CD8-positive, alpha-beta memory T cell (primary cell): ENCODE measurements at places on chromosomes 1 and 21.

GRCh38 chr1:247459507-247459906, 1.6 kb upstream of the OR2B11 start:
- no peak for DNase-seq

DNA sequence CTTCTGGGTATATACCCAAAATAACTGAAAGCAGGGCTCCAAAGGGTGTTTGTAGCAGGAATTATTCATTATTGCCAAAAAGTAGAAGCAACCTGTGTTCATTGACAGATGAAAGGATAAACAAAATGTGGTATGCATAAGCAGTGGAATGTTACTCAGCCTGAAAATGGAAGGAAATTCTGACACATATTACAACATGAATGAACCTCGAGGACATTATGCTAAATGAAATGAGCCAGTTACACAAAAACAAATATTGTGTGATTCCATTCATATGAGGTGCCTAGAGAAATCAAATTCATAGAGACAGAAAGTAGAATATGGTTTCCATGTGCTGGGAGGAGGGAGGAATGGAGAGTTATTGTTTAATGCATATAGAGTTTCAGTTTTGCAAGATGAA, 86.3 kb upstream of the ARTN start:
- DNase-seq: no peak

- no peak for DNase-seq
Measured at GRCh38 chr1:162019006-162019405, 4.7 kb downstream of the OLFML2B start.

DNA sequence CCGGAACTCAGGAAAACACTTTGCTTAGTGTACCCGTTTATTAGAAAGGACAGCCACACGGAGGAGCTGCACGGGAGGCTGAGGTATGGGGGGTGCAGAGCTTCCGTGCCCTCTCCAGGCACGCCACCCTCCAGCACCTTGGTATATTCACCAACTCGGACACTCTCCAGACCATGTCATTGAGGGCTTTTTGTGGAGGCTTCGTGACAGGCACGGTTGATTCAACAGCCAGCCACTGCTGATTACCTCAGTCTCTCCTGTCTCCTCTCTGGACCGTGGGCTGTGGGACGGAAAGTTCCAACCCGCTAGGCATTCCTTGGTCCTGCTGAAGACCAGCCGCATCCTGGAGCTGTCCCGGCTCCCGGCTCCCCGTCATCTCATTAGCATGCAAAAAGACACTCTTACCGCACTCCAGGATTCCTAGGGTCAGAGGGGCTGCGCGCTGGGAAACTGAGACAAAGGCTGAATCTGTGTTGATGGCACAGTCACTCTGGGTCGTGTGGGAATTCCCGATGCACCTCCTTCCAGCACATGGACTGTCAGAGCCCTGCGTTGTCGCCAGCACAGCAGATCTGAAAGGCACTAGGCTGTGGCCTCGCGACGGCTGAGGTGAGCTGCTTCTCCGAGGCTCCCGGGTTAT, 65.6 kb downstream of the PRKCZ start:
- DNase-seq: no peak

GRCh38 chr1:161066694-161067093, 3.0 kb downstream of the ARHGAP30 start:
- DNase-seq: no peak

GRCh38 chr1:245091171-245091621, 63.6 kb upstream of the KIF26B start:
- no peak for DNase-seq

- DNase-seq: no peak
Measured at GRCh38 chr1:165116732-165117131, 239.8 kb downstream of the LMX1A start.

GRCh38 chr1:157367091-157367739, 185.1 kb downstream of the FCRL5 start:
- DNase-seq: no peak

GRCh38 chr1:62144238-62144831, 50.3 kb upstream of the L1TD1 start:
- DNase-seq: no peak

- DNase-seq: no peak
Measured at GRCh38 chr1:62050165-62050564, 144.5 kb upstream of the L1TD1 start.

GRCh38 chr1:150601540-150601939, 22.1 kb upstream of the MCL1 start:
- DNase-seq: no peak

GRCh38 chr1:184048561-184049240, 2.8 kb upstream of the TSEN15 start:
- no peak for DNase-seq

DNA sequence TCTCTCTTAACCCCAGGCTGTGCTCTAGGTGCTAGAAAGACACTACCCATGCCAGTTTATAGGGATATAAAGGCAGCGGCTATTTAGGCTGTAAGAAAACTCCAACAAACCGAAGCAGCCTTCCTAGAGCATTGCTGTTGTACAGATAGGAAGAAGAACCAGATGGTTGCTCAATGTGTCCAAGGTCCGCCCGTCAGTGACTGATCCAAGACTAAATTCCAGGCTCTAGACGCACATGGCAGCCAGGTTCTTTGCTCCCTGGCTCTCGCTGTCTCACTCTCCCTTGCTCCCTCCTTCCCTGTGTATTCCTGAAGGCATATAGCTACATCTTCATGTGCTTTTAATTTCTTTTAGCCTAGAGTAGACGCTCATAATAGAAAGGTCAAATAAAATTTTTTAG, 303.4 kb downstream of the KIF26B start:
- DNase-seq: no peak

DNA sequence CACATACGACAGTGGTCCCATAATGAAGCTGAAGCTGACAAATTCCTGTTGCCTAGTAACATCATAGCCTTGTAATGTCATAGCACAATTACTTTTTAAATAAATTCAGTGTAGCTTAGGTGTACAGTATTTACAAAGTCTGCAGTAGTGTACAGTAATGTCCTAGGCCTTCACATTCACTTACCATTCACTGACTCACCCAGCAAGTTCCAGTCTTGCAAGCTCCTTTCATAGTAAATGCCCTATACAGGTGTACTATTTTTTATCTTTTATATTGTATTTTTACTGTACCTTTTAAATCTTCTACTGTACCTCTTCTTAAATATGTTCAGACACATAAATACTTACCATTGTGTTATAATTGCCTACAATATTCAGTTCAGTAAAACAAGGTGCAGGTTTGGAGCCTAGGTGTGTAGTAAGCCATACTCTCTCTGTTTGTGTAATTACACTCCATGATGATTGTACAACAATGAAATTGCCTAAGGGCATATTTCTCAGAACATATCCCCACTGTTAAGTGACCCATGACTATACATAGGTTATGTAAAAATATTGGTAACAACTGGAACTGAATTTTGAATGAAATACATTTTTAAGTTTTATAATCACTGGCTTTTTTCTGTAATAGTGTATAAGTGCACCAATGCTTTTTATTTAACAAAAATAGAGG, 33.5 kb upstream of the ADAM30 start:
- DNase-seq: no peak

- no peak for DNase-seq
Measured at GRCh38 chr1:228851193-228851592, 115.9 kb downstream of the RHOU start.

GRCh38 chr1:244011786-244012185, 39.3 kb upstream of the ZBTB18 start:
- DNase-seq: no peak

- no peak for DNase-seq
Measured at GRCh38 chr1:243927381-243927780, 77.3 kb upstream of the AKT3 start.

DNA sequence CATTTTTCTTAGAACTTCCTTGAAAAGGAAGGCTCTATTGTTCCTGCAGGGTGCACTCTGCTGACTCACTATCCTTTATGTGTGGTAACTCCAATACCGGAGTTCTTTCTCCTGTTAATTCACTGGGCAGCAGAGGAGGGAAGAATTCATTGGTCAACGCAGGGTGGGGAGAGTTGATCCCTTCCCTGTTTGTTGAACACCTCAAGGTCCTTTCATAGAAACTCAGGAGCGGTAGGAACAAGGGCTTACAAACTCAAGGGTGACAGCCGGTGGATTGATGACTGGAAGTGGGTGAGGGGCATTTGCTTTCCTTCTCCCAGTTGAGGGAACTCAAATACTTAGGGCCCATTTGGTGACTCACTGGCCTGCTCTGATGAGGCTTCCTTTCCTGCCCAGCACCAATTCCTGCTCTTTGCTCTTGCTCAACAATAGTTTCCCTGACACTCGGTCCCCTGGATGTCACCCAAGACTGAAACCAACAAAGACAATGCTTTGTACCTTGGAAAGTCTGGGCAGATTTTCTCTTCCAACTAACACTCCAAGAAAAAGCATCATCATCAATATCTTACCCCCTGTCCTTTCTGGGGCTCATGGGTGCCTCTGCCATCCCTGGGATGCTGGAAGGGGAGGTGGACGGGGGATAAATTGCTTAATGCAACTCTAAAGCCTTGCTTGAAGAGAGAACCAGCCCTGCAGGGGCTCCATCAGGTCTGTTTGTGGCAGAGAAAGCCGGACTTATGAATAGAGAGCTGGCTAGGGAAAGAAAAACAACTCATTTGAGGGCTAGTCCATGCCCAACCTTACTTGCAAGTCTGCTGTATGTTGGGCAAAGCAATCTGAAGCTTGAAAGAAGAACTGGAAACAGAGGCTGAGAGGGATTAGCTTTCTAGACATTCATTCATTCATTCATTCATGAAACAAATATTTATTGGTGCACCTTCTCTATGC, 9.3 kb downstream of the SLC26A9 start:
- DNase-seq: no peak

DNA sequence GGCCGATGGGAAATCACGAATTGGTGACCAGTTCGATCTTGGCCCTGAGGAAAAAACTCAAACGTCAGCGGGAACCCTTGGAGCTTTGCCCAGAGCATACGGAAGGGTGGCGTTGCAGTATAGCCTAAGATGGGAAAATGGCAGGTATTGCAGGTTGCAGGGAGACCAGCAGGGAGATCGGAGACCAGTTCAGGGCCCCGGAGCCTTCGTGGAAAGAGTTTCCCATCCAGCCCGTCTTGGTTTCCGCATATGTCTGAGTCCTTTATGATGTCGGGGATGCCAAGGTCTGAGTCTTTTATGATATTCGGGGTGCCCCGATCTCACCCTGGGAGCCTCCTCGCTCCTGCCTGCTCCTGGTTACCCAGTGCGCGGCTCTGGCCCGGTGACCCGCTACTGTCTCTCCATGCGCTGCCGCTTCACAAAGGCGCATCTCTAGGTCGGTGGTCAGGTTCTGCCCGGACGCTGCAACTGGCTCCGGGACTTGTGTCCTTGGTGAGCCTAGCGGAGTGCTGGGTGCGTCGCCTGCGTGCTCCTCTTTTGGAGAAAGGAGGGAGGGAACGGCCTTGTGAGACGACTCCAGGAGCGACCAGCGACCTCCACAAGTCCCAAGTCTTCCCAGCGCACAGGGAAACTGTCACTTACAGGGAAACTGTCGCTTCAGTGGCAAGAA, 94.2 kb downstream of the PRKAB2 start:
- DNase-seq: no peak

- peak; percentile 19 for DNase-seq
Measured at GRCh38 chr1:66271216-66271903, 262.6 kb upstream of the SGIP1 start.

GRCh38 chr1:152049291-152050083, 12.7 kb upstream of the S100A11 start:
- no peak for DNase-seq

DNA sequence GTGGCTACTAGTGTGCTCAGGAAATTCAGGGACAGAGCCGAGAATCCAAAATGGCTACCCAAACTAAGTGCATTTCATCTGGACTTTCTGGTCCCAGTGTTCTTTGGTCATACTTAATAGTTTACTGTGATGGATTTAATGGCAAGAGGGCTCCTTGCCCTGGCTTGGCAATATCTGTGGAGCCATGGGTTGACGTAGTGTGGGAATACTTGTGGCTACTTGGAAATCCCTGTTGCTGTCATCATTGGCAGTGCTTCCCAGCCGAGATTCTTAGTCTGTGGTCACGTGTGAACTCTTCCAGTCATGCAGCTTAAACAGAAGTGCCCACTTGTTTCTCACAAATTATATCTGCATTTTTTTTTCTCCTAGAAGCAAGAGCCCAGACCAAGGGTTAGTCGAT, 198.9 kb downstream of the HS2ST1 start:
- no peak for DNase-seq

DNA sequence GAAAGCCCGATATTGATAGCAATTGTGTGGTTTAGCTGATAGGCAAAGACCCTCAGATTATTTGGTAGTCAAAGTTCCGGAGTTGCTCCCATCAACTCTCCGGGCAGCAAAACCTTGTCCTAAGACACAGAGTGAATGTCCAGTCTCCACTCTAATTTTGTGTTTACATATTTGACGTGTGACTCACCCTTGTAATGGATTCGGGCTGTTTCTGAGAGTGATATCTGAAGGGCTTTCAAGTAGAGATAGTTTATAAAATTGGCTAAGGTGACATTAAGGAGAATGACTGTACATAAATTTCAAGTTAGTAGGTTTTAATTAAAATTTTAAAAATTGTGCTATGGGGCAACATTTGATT, 154.2 kb downstream of the CNIH3 start:
- DNase-seq: no peak

DNA sequence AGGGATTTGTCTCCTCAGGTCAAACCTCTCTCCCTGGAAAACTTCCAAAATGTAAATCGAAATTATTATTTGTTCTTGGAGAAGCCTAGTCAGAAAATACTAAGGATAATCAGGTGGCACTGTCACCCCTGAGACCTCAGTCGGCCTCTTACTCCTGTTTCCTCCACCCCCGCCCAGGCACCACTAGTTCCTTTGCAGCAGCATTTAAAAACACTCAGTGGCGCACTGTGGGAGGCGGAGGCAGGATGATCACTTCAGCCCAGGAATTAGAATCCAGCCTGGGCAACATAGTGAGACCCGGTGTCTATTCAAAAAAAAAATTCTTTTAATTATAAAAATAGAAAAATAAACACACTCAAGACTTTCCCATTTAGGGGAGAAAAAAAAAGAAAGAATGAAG, 18.0 kb upstream of the IFNAR2 start:
- DNase-seq: no peak

DNA sequence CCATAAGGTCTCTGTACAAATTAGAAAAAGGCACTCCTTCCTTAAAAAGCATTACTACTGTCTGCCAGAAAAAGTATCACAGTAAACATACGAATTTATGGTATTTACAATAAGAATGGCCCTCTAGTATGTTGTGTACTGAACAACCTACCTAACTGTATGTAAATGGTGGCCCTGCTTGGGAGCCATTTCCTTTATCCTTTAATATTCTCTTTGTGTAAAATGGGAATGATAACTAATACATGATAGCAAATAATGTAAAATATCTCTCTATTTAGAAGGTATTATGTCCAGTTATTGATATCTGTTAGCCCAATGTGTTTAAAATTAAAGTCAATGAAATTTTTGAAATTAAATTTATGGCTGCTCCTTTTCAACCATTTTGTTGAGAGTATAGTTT, 5.2 kb downstream of the DR1 start:
- DNase-seq: no peak

DNA sequence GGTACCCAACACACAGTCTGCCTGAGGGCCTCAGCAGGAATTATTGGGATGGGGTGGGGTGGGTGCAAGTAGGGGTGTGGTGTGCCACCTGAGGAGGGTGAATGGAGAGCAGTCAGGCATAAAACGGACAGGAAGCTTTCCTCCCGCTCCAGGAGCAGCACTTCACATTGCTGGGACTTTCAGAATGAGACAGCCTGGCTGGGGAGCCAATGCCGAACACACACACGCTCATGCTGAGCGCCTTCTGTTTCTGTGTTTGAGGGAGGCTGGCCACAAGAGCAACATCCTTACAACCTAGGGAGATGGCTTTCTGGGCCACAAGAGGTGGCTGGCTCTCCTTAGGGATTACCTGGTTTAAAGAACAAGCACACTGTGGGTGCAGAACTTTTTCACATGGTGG, 98.0 kb downstream of the LAMC2 start:
- DNase-seq: no peak
